Gastrocnemius medialis (tissue), 4 donors: ENCODE measurements at places on chromosomes 13 and 19. TPM values are rescaled to one million over a fixed set of nuclear protein-coding genes. Genes with fewer than 3 reads are reported as not detected.
A peak's percentile ranks its signal among the peaks of the same experiment; 100 is the strongest.

The TNNI3 gene
- 5.8 TPM for total RNA-seq

The ZNF560 gene
- 0.20 TPM for total RNA-seq

The ZNF20 gene
- total RNA-seq = 0.41 TPM

DNA sequence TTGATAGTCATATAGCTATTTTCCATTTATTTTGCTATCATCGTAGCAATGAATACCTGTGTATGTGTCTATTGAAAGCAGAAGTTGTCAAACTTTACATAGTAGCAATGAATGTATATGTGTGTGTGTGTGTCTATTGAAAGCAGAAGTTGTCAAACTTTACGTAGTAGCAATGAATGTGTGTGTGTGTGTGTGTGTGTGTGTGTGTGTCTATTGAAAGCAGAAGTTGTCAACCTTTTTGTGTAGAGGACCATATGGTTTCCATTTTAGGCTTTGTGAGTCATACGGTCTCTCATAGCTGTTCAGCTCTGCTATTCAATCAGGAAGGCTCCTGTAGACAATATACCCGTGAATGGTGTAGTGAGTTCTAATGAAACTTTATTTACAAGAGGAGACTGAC, 20.8 kb downstream of the NLRP4 start:
- DNase-seq = no peak
- no peak overlapping the region for H3K27ac ChIP-seq
- no peaks in the 10 kb centered on the region for H3K4me1 ChIP-seq

DNA sequence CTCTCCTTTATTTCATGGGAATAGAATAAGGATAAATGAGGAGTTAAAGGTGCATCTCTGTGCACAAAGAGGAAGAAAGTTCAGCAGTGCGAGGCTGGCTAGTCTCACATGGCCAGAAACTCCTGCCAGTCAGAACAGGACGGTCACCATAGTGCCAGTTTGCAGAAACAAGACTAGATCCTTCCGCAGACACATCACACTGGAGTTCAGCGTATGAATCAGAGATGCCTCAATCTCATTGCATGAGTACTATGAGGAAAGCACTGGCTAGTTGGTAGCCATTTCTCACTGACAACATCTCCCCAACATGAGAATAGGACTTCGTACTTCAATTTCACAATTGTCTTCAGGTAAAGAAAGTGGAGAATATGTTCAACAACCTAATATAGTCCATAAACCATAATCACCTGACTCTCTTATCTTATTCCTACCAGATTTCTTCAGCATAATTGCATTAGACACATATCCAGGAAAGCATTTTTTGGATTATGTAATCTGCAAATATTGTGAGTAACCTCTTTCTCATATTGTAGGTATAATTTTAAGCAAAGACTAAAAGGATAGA, 34.9 kb downstream of the RXFP2 start:
- H3K27ac ChIP-seq = no peak overlapping the region
- DNase-seq = no peak
- H3K27me3 ChIP-seq = no peaks in the 10 kb centered on the region

GRCh38 chr19:3573858-3574637, 1.3 kb downstream of the HMG20B start:
- H3K4me3 ChIP-seq = peak overlapping the region; percentile 84
- no peaks in the 10 kb centered on the region for H3K27me3 ChIP-seq
- peaks cover 24% of the 10 kb centered on the region for H3K4me1 ChIP-seq
- H3K36me3 ChIP-seq = no peaks in the 10 kb centered on the region

DNA sequence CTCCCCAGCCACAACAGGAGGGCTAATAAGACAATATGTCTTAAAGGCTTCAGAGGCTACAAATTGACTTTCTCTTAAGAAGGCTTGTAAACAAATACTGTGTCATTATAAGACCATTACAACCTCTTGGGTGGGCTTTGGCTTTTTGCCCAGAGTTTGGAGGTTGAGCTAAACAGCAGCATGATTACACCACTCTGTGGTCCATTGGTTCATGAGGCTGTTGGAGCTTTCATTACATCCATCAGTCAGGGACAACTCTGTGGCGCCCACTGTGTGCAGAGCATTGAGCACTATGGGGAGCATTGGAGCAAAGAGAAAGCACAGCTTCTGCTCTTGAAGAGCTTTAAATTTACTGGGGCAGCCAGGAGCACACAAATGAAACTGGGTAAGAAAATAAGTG, 75.9 kb downstream of the TNFSF11 start:
- H3K4me1 ChIP-seq = no peaks in the 10 kb centered on the region
- no peak overlapping the region for H3K4me3 ChIP-seq
- H3K36me3 ChIP-seq = no peaks in the 10 kb centered on the region
- no peak overlapping the region for H3K27ac ChIP-seq

GRCh38 chr19:39906283-39906682, 28.2 kb downstream of the FCGBP start:
- DNase-seq = no peak
- no peak overlapping the region for H3K4me3 ChIP-seq
- H3K27me3 ChIP-seq = no peaks in the 10 kb centered on the region

DNA sequence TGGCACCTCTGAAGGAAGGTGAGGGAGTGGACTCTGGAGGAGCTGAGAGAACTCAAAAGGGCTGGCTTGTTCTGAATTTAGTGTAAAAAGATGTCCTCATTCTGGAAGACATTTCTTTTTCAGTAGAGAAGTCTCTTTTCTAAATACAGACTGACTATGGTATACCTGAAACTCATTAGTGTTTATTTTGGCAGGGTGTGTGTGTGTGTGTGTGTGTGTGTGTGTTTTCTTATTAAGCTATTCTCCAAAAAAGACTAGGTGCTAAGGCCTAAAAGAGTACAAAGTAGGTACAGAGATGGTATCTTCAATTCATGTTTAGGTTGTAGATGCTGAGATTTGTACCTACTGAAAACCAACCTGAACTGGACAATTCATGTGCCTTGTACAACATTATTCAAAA, 196.4 kb downstream of the SPRY2 start:
- no peaks in the 10 kb centered on the region for H3K36me3 ChIP-seq
- H3K27me3 ChIP-seq = no peaks in the 10 kb centered on the region
- H3K4me3 ChIP-seq = no peak overlapping the region
- H3K27ac ChIP-seq = no peak overlapping the region

DNA sequence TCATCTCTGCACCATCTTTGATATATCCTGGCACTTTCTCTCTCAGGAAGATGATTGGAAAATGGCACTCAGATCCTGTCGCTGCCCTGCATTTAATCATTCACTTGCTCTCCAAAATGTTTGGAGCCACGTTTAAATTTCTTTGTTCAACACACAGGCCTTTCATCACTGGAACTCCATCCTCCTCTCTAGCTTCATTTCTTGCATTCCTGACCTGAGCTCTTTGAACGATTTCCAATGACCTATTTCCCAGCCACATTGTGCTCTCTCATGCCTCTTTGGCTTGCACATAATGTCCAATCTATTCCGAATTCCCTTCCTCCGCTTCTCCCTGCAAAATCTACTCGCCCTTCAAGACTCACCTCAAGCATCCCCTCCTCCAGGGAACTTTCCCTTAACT, 287.4 kb upstream of the NBEA start:
- H3K4me3 ChIP-seq = no peak overlapping the region
- no peaks in the 10 kb centered on the region for H3K27me3 ChIP-seq
- H3K27ac ChIP-seq = no peak overlapping the region
- H3K36me3 ChIP-seq = no peaks in the 10 kb centered on the region
- H3K4me1 ChIP-seq = peaks cover 5% of the 10 kb centered on the region

DNA sequence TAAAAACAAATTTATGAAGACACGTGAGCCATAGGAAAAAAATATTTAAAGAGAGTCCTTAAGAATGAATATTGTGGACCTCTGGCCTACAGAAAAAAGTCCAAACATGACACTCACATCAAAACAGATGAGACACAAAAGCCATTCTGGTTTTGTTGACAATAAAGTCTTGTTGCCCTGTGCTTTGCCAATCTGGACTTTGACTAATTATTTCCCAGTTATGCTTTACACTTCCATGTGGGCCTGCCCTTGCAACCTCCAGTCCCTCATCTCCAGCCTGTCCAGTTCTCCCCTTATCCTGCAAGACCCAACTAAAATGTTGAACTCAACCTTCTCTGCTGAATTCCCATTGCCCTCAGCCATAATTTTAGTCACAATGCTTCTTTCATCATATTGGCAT, 184.5 kb upstream of the SERP2 start:
- H3K4me1 ChIP-seq = peaks cover 11% of the 10 kb centered on the region
- H3K36me3 ChIP-seq = no peaks in the 10 kb centered on the region
- no peaks in the 10 kb centered on the region for H3K27me3 ChIP-seq
- DNase-seq = no peak
- H3K4me3 ChIP-seq = no peak overlapping the region
- no peak overlapping the region for H3K27ac ChIP-seq
